ENCODE measurements at places on chromosomes 2 and 18.

GRCh38 chr2:201344663-201345366, 12.3 kb downstream of the FLACC1 start:
- no peak for DNase-seq

DNA sequence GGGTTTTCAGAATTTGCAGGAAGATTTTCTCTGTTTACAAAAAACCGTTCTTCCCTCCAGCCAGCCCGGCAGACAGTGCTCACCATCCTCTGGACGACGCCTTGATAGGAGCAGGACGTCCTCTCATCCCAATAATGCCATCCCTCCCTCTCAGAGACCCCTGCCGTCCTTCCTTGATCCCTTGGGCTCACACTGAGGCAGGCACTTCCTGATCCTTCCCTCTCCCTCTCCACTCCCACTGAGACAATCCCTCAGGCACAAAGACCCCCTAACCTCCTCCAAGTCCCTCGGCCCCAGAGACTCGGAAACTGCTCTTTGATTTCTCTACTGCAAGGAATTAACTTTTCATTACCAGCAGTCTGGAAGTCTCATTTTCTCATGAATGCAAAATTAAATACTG, 42.5 kb downstream of the PAX3 start:
- DNase-seq = no peak

- no peak for DNase-seq
These were observed 346 bp upstream of the VRK2 start for GRCh38 chr2:58046335-58046584.

DNA sequence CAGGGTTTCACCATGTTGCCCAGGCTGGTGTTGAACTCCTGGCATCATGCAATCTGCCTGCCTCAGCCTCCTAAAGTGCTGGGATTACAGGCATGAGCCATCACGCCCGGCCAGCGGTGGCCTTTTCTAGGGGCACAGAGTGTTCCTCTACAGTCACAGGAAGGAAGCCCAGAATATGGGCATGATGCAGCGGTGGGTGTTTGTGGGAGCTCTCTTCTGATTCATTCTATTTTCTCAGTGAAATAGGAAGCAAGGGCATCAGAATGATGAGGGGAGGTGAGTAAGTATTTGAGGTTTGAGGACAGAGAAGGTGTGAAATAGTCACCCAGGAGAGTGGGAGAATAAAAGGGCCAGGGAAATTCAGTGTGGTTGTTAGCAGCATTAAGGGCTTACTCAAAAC, 70.3 kb upstream of the PSME4 start:
- DNase-seq = no peak

- DNase-seq = no peak
These were observed 471.9 kb upstream of the TNP1 start for GRCh38 chr2:217331523-217332416.

DNA sequence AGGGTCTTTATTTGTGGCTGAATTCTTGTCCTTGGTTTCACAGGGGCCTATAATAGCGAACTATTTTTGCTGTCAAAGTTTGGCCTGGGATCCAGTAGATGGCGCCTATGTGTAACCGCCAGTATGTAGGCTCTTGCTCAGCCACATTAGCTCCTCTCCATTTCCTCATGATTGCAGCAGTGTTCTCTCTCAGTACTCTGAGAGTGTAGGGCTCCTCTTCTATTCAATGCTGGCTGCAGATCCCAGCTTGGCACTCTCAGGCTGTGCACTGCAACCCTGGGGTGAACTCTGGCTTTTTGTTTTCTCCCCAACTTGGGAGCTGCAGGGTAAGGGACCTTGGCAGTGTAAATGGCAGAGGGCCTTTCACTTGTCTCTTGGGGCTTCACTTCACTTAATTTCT, 344.6 kb upstream of the CHAC2 start:
- no peak for DNase-seq

GRCh38 chr18:13525381-13526029, 200.9 kb downstream of the FAM210A start:
- DNase-seq = no peak

DNA sequence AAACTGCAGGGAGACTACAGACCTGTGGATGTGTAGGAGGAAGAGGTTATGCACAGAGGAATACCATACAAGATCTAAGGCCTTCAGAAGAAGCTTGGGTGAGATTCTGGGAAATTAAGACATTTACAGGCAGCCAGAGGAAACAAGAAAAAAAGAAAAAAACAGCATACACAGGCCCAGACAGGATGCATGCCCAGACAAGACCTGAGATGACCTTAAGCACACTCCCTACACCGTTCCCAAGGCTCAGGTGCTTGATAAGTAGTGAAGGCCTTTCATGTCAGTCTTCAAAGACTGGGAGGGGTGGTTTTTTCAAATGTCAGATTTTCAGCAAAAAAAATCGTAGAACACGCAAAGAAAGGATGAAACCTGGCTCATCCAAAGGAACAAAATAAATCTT, 83.0 kb downstream of the CCDC138 start:
- no peak for DNase-seq

DNA sequence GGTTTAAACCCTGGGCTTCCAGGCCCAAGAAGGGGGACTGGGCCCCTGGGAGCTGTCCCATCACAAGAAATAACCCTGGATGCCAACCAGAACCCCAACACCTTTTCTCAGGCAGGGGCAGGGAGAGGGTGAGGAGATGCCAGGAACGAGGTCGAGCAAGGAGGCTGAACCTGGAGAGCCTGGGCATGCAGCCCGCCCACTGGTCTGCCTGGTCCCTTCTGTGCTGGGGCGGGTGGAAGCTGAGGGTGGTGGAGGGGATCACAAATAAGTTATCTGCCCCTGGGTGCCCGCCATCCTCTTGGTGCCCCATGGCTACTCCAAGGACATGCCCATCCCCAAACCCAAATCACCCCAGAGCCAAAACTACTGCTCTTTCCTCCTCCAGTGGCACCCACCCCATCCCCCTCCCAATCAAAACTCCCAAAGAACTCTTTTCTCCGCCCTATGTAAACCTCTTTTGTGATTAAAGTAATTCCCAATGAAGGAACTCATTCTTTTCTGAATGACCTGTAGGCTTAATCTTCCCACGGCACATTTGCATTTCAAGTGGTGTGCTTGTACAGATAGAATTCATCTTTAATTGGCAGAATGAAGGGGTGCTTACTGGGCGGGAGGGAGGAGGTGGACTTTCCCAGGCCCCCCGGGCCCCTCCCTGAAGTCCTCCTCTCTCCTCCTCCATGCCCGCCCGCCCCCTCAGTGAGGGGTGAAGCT, 47.9 kb downstream of the EFR3B start:
- DNase-seq = no peak

DNA sequence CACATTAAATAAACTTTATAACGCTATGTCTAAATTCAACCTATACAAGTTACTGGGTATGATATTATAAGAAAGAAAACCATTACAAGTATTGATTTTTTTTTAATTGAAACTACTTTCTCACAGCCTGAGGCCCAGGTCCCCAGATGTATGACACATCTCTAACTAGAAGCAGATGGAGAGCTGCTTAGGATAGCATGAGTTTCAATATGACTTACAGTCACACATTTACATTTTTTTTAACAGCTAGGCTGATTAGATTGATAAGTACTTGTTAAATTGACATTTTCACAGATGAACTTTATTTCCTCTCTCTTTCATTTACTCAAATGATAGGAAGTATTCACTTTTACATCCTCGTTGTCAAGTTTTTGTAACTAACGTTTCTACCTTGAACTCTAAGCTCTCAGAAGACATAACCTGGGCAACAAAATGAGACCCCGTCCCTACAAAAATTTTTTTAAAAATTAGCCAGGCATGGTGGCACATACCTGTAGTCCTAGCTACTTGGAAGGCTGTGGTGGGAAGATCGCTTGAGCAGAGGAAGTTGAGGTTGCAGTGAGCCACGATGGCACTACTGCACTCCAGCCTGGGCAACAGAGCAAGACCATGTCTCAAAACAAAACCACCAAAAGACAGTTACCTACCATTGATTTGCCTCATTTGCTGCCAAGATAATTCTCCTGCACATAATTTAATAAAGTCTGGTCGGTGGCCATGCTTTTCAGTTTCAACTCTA, 52.4 kb downstream of the STK39 start:
- DNase-seq = no peak

DNA sequence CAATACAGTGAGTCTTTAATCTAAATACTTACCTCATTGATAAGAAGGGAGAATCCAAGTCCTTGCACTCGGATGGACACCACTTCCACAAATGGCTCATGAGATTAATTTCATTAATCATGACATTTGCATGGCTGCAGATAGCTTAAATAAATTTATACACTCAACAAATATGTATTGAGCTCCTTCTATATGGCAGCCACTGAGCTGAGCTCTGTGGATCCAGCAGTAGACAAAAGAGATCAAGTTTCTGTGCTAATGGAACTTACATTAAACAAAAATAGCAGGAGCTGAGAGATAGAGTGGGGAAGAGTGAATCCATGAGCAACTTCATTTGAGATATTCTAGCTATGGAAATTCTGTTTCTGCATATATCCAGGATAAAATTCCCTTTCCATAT, 44.4 kb downstream of the RAB27B start:
- DNase-seq = no peak

GRCh38 chr2:199455545-199456382, 2.0 kb downstream of the SATB2 start:
- DNase-seq = no peak

- no peak for DNase-seq
These were observed 337.7 kb downstream of the ALK start for GRCh38 chr2:29583548-29584156.

- peak; percentile 24 for DNase-seq
These were observed 497 bp downstream of the COLEC12 start for GRCh38 chr18:499776-500631.

- no peak for DNase-seq
These were observed 451.7 kb downstream of the PTPRM start for GRCh38 chr18:8018701-8019331.

DNA sequence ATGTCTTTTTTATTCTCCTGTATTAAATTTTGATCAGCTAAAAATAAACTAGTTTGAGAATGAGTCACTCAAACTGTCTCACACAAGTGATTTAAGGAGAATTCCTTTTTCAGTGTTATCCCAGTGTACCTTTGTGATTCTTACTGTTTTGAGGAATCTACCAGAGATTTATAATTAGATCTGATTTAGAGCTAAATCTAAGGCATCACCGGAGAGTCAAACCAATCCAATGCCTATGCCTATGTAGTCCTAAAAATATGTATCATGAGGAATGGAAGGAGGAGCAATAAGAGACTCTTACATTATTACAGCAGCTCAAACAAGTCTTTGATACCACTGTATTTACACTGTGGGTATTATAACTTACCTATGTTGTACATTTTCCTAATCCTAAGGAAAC, 63.4 kb upstream of the CYP20A1 start:
- no peak for DNase-seq

DNA sequence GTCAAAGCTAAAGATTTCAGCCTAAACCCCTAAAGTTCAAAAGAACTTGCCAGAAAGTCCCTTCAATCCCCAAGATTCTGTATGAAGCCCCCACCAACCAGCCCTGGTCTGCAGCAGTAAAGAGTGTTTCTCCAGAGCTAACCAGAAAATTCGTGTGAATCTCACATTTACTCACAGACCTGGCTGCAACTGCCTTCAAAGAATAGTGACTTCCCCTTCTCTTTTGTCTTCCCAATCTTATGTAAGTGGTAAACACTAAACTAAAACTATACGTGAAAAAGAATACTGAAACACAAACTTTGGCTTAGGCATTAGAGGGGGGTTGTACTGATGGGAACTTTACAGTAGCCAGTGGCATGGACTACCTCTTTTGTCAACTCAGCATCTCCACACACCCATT, 50.6 kb upstream of the SETBP1 start:
- DNase-seq = no peak

- no peak for DNase-seq
These were observed 45.0 kb downstream of the PMS1 start for GRCh38 chr2:189829102-189829833.

GRCh38 chr2:26807788-26808460, 22.1 kb downstream of the CENPA start:
- DNase-seq = no peak

DNA sequence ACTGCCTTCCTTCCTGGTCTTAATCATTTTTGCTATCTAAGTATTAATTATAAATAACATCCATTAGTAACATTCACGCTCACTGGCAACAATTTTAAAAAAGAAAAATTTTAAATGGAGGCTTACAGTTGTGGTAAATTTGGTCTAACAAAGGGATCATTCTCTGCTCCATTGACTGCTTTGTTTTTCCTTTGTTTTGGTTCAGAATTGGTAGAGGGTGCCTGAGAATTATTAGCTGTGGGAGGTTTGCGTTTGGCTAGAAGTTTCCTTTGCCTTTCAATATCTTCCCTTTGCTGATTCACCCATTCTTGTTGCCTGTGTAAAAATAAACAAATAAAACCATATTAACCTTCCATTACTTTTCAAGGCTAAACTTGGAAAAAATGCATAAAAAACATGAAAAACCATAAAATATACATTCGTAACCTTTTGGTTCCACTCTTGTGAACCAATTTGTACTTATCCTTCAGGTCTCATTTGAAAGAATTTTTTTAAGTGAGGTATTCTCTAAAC, 114.6 kb downstream of the TLK1 start:
- DNase-seq = no peak

GRCh38 chr2:239857591-239857990, 167.6 kb downstream of the NDUFA10 start:
- no peak for DNase-seq

DNA sequence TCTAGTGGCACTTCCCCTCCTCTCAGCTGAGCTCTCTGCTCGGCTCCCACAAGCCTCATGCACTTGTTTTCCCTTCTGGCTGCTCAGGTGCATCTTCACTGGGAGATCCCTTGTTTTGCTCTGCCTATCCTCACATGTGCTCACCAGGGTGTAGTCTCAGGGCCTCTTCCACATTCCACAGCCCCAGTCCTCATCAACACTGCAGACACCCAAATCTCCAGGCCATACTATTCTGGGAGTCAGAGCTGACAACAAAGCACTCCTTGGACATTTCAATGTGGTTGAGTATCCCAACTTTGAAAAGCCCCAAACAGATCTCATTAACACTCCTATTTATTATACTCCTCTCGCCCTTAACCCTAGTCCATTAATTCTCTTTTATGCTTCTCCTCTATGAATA, 71.3 kb downstream of the CCDC93 start:
- no peak for DNase-seq

DNA sequence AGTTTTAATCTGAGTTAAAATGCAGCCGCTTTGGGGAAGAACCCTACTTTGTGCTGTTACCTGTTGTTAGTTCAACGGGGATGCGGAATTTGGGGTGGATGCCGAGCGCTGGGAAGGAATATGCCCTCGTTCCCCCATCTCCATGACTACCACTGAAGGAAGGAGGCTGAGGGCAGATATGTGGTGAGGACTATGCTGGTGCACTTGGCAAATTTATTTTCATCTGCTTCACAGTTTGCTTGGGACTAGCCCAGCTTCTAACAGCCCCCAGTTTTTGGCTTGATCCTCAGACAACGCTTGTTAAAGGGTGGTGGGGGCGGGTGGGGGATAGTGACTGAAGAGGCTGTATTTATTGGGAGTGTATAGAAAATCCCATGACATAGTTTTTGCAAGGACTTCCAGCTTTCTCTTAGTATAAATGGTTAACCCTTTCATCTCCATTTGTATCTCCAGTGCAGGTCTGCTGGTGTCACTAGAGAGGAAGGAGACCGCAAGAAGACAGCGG, 100.8 kb downstream of the COLEC12 start:
- no peak for DNase-seq

Data from posterior cingulate gyrus (tissue), 11 donors.